Stimulated activated CD8-positive, alpha-beta memory T cell treated with anti-CD3 and anti-CD28 coated beads, Interleukin-4, amount 100 ng/mL, for 1 hour (primary cell): ENCODE measurements at places on chromosomes 7 and 10.

DNA sequence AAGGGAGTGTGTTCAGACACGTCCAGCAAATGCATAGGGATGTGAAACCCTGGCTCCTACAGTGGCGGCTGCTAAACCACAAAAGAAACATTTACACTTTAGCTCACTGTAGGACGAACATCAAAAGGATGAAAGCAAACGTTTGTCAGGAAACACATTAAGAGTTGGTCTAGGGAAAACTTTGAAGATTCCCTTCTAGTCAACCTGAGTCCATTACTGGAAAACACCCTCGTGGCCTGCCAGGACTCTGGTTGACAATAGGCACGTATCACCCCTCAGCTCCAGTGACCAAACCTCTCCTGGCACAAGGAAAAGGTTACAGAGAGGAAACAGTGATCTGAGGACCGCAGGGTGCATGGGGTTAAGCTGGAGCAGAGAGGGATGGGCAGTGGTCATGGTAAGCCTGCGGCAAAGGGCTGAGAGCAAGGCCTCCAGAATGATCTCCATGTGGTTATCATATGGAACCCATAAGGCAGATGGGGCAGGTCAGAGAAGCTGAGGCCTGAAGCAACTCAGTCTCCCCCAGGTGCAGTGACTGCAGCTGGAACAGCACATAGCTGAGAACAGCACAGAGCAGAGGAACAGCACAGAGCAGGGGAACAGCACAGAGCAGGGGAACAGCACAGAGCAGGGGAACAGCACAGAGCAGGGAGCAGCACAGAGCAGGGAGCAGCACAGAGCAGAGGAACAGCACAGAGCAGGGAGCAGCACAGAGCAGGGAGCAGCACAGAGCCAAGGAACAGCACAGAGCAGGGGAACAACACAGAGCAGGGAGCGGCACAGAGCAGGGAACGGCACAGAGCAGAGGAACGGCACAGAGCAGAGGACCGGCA lies 49.9 kb downstream of the CHST15 start:
- DNase-seq, result no peak

DNA sequence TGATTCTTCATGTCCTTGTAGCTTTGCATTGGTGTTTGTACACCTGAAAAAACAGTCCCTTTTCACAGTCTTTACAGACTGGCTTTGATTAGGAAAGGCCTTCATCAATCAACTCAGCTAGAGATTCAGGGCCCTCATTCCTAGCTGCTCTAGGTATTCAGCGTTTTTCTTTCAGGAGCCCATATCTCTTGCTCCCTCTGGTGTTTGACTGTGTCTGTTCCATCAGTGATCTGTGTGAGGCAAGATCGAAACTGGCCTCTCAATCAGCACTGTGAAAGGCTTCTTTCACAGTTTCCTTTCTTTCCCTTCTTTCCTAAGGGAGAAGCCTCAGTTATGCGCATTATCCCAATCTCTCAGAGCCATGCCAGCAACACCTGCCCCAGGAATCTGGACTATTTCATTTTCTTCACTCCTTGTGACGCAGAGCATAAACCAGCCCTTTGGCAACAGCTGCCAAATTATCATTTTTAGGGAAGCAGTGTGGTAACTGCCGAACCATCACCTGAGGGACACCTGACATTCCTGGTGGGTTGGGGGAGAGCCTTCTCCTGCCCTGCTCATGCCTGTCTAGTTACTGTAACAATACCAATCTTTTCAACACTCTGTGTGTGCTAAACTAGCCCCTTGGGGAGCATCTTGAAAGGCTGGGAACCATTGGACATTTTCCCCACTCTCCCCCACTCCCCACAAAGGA lies 75.7 kb upstream of the CCDC71L start:
- peak; percentile 6 for DNase-seq

DNA sequence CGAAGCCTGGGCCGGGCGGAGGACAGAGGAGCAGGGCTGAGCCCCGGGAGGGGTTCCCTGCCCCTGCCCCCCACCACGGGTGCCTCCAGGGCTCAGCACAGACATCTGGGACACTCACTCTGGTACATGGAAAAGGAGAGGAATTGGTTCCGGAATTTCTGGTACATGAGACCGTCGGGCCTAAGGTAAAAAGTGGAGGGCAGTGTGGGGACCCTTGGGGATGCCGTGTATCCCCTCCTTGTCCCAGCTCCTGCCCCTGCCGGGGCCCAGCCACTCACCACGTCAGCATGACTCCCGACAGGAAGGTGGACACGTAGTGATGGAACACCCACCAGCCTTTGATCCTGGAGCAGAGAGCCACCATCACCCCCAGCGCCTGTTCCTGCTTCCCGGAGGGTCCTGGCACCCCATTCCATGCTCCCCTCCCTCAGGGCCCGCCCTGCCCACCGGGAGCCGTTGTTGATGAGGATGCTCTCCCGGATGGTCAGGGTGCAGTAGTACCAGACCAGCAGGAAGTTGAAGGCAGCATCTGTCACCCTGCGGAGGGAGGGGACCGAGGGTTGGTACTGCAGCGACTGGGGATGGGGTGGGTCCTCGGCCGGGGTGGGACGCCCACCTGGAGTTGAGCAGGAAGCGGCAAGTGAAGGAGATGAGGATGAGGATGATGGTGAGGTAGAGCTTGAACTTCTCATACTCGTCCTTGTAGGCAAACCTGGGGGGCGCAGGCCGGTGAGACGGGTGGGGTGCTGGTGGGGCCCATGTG lies 6.4 kb downstream of the TMEM120A start:
- no peak for DNase-seq

DNA sequence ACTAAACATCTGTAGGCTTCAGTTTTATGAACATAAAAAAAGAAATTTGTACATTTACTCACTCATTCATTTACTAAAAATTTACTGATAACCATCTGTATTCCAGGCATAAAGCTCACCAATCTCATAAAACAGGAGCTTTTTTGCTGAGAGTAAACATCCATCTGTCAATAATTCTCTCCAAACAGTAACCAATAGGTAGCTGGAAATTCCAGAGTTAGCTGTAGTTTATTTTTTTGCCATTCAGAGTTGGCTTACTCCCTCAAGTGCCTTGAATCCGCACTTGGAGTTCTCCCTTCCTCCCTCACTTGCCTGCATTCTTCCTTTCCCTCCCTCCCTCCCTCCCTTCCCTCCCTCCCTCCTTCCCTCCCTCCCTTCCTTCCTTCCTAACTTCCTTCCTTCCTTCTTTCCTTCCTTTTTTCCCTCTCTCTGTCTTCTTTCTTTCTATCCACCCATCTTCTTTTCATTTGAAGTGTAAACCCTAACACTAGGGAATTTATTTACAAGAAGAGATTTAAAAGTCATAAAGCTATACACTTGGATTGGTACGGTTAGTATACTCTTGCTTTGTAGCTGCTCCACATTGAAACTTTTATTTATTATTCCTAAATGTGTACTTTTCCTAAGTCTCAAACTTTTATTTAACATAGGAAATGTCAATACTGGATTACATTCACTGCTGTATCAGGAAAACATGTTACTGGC lies 44.6 kb upstream of the BICC1 start:
- no peak for DNase-seq

- no peak for DNase-seq
Measured at GRCh38 chr7:138025215-138026186, 23.6 kb upstream of the CREB3L2 start.

DNA sequence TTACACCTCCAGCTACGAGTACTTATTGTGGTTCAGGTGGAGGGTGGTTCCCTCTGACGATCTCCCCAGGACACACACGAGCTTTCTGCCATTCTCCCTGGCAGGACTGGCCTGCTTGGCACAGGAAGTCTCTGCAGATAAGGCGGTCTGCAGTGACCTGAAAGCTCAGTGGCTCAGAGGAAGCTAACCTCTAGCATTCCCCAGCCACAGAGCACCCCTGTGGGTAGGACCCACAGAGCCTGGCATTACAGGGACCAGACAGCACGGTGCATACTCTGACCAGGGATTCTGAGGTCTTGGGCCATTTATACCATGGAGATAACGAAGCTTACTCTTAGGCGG lies 1.9 kb upstream of the GPR146 start:
- DNase-seq, result no peak

DNA sequence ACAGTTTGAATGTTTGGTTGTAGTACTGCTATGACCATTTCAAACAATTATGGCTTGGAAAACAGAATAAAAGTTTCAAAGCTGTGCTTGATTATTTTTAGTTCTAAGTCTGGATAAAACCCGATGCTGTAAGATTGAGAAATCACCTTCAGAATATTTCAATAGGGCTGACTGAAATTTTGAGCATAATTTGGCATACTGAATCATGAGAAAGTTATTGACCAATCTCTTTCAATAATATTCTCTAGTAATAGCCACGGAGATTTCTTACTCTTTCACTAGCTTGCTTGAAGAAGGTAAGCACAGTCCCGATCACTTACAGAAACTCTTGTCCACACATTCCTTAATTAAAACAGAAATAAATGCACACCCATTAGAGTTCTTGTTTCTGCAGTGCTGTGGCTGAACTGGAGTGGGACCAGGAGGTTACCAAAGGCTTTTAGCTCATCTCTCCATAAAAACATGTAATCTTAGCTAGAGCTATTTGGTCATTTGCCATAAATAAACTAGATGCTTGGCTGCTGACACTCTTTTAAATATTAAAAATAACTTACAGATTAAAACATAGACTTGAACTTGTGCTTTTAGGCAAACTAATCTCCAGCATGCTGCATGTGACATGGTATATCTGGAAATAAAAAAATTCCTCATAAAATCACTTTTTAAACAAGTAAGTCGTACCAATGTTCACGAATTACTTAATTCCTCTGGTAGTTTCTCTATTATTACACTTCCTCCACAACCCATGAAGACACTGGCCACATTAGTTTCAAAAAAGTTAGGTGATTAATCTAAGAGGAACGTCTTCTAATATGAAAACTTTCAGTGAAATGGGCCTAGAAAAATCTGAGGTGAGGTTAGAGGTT lies 97.8 kb downstream of the AGMO start:
- no peak for DNase-seq

GRCh38 chr10:104657457-104657856 lies 16.4 kb downstream of the SORCS3 start:
- no peak for DNase-seq

- no peak for DNase-seq
Measured at GRCh38 chr7:128388145-128388485, 21.7 kb downstream of the IMPDH1 start.

DNA sequence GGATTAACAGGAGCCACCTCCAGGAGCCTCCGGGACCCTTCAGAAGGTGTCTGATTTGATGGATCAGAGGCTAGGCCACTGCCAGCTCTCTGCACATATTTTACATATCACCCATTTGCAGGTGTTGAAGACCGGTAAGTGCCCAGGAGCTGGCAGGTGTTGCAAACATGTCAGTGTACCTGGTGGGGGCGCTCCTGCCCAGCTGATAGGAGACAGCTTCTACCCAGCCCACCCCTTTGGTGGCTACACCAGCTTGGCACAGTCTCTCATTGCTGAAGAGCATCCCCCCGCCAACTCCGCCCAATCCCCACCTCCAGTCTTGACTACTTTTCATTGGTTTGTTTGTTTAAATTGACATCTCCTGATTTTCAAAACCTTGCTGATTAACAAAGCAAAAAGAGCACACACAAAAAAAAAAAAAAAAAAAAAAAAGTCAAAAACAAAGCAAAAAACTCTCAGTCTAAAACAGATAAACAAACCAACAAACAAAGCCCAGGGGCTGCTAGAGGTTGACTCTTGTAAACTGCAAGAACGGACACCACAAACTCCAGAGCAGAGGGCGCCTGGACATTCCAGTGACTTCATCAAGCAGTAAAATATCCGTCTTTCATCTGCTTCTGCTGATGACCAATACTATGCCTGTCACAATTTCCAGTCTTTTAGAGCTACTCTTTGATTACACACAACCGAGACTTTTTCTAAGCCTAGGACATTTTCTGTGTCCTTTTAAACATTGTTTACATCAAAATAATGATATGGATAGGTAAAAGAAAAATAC lies 275.3 kb downstream of the NRG3 start:
- no peak for DNase-seq

- DNase-seq, result no peak
Measured at GRCh38 chr10:83934062-83934461, 205.2 kb upstream of the GHITM start.

GRCh38 chr7:73970801-73971229 lies 57.2 kb upstream of the ELN start:
- DNase-seq, result no peak

GRCh38 chr10:79116368-79116767 lies 47.6 kb downstream of the ZMIZ1 start:
- no peak for DNase-seq

DNA sequence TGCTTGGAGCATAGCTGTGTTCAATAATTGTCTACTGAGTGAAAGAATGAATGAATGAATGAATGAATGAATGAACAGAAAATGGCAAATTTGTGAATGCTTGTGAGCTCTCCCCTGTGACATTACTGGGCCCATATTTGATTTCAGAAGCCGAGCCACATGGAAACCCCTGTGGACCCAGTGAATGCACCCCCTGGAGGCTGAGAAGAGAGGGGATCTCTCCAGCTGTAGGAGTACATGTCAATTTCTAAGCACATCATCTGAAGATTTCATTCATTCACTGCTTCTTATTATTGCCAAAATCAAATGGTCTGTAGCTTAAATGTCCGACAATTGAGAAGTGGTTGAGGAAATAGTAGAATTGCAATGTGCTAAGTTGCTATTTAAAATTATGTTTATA lies 58.3 kb upstream of the DOCK1 start:
- DNase-seq, result no peak

DNA sequence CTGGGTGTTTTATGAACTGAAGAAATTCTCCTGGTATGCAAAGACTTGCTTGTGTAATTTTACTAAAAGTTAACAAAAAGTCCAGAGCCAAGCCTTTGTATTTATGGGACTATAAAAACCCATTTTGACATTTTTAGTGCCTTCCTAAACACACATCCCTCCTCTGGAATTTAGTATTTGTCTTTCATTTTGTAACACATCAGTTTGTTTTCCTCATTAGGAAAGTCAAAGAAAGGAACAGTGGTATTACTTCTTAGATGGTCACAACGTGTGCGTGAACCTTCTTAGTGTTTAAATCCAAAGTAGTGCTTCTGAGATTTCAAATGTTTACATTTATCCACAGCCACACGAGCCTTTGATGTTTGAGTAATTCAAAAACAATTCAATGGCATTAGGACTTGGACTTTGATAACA lies 103.2 kb upstream of the TMEM106B start:
- no peak for DNase-seq

GRCh38 chr10:10959666-10960065 lies 58.0 kb upstream of the CELF2 start:
- no peak for DNase-seq

DNA sequence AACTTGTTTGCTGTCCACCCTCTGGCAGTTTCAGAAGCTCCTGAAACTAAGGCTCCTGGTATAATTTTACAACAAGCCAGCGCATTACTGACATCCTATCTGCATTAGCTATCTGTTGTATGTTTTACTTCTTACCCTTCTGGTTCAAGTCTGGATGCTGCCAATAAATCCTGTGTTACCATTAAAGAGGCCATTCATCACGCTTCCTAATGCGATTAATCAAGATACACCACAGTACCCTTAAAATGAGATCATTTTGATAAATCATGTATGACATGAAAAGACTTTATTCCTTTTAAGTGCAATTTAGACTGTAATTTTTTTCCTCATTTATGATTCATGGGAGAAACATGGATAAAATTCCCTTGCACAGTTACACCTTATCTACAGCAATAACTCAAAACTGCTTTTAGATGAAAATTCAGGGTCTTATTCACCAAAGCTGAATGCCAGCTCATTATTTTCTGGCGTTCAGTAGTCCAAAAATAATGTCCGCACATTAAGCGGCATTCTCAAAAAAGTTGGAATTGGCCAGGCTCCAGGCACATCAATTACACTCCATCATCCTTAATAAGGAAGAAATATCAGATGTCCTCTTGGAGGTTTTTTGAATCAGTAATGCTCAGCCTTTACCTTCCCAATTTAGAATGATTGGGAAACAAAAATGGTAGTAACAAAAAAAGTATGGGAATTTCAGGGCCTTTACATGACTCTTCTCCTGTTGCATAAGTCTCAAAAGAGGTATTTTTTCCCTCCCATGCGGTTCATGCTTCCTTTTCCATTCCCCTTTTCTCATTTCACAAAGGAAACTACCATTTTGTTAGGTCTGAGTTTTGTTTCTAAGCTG lies 878.5 kb downstream of the LRMDA start:
- DNase-seq, result no peak
